ENCODE measurements at places on chromosomes 4 and X. TPM values are rescaled to one million over a fixed set of nuclear protein-coding genes. Genes with fewer than 3 reads are reported as not detected.

DNA sequence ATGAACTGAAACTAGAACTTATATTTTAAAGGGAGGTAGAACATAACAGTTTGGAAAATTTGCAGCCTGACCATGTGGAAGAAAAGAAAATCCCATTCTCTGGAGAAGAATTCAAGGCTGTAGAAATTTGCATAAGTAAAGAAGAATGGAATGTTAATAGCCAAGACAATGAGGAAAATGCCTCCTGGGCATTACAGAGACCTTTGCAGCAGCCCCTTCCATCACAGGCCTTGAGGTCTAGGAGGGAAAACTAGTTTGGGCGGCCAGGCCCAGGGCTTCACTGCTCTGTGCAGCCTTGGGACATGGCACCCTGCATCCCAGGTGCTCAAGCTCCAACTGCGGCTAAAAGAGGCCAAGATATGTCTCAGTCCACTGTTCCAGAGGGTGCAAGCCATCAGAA, 1506.8 kb downstream of the PCDH18 start:
- no peak for DNase-seq

GRCh38 chr4:25928379-25929297, 14.6 kb downstream of the SMIM20 start:
- DNase-seq, result no peak

GRCh38 chr4:99077177-99077576, 11.4 kb downstream of the ADH5 start:
- no peak for DNase-seq

- DNase-seq, result no peak
Observed at GRCh38 chr4:101288365-101289145, 58.8 kb downstream of the PPP3CA start.

DNA sequence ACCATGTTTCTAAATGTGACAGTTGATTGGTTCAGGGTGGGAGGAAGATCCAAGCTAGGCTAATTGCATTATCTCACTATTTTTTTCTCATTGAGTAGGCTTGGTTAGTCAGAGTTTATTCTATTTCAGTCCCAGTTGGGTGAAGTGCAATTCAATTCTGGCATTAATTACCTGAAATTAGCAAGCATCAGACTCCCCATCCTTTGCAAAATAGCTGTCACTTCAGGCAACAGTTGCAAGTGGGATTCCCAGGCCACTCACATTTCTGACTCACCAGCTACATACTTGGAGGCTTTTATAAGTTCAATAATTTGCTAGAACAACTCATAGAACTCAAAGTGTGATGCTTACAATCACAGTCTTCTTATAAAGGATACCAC, 155.8 kb upstream of the HAND2 start:
- no peak for DNase-seq

GRCh38 chr4:110609044-110609750, 13.7 kb downstream of the PITX2 start:
- peak; percentile 24 for DNase-seq

GRCh38 chrX:3252744-3253143, 93.7 kb downstream of the MXRA5 start:
- no peak for DNase-seq

- DNase-seq, result no peak
Observed at GRCh38 chrX:67607466-67607865, 63.6 kb downstream of the AR start.

- peak; percentile 95 for DNase-seq
Observed at GRCh38 chrX:5051831-5052491, 1176.7 kb downstream of the NLGN4X start.

- no peak for DNase-seq
Observed at GRCh38 chrX:123924186-123924585, 37.3 kb upstream of the STAG2 start.

DNA sequence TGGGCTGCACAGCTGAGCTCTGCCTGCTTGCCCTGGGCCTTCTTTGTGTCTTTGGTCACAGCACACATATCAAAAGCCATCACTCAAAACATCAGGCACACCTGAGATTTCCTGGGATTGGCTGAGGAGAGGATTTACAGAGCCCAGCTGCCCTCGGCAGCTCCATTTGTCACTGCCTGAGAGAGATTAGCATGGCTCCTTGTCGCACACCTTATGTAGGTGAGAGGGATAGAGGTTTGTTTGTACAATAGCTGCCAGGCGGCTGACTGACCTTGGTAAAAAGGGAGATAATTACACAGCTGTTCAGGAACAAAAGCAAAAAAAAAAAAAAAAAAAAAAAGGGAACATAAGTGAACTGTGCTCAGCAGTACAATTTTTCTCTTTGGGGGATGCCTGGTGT, 63.2 kb downstream of the MGST2 start:
- no peak for DNase-seq

DNA sequence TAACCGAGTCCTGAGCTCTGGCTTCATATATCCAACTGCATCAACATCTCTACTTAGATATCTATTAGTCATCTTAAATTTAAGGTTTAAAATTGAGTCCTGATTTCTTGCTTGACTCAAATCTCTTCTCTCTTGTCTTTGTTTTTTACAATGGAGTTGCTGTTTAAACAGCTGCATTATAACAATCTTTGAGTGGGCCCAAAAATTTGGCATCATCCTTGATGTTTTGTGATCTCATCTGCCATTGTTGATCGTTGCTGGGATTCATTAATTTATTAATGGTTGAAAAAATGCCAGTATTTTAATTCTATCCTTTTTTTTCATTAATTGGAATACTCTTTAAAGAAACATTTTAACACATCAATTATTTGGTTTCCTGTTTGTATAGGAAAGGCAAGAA, 82.2 kb downstream of the STIM2 start:
- no peak for DNase-seq

Gene ATP1B4
- total RNA-seq, result not detected

Gene NEUROG2
- total RNA-seq, result not detected

Gene UGT8
- 1.8 TPM for total RNA-seq

Gene CTAG2
- not detected for total RNA-seq

Gene TENM3
- total RNA-seq, result 5.4 TPM

Gene NHSL2
- 0.58 TPM for total RNA-seq

Gene SYTL5
- 0.17 TPM for total RNA-seq

Gene HAND2
- total RNA-seq, result not detected

Gene GPR78
- total RNA-seq, result 2.4 TPM

Gene HMX1
- total RNA-seq, result not detected

All from PC-3 (cell line).